Gastrocnemius medialis (tissue), 4 donors: ENCODE measurements at places on chromosomes 12 and 14.

DNA sequence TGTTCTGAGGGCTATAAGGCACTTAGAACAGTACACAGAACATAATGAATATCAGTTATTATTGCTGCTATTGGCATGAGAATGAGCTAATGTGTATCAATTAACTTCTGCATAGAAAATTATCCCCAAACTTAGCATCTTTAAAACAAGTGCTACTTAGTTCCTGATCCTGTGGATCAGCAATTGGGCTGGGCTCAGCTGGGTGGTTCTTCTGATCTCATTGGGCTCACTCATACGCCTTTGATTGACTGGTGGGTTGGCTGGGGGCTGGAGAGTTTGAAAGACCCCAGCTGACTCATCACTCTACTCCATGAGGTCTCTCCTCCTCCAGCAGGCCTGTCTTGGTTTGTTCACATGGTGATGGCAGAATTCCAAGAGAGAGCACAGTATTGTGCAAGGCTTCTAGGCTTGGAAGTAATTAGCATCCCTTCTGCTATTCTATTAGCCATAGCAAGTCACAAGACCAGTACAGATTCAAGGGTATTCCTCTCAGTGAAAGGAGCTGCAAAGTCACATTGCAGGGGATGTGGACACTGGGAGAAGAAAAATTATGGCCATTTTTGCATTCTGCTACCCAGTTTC, 27.2 kb upstream of the HSPB8 start:
- DNase-seq = no peak

DNA sequence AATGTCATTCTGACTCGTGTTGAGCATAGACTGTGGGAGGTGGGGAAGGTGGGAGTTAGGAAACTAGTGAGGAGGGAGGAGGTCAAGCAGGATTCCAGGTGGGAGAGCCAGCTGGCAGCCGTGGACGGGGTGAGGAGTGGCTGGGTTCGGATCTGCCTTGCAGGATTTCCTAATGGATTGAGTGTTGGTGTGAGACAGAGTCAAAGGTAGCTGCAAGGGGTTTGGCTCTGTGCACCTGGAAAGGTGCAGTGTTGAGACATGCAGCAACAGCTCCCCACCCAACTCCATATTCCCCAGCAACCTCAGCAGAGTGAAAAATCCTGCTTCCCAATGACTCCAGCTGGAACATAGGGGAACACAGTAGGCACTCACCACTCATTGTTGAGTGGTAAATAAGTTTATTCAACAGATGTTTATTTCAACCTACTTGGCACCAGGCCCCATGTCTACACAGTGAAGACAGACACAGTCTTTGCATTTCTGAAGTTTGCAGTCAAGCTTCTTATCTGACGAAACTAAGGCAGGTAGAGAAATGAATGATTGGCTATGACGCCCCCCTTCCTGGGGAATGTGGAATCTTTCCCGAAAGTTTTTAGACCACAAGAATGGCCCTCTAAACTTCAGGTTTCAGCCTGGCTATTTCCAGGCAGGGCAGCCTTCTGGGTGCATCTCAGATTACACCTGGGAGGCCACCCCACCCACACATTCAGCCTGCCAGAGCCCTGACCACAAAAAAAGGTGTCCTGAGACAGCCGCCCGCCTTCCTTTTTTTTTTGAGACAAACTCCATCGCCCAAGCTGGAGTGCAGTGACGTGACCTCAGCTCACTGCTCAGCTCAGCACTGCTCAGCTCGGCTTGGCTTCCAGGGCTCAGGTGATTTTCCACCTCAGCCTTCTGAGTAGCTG, 37.9 kb upstream of the PLEKHG6 start:
- DNase-seq = peak; percentile 10

DNA sequence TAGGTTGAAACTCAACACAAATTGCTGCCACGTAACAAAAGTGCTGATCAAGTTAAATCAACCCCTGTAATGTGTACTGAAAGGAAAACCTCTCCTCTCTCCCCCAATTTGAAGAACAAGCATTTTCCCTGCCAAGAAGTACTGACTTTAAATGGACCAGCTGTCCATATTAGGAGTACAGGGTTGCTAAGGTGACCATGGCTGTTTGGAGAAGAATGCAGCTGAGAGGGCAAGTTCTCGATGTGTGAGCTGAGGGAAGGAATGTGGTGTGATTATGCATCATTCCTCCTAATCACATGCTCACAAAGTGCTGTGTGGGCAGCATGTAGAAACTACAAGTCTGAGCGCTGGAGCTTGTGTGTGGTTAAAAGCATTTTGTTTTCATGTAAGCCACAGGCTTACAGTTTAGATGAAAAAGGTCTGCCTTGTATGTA, 50.9 kb upstream of the CCT2 start:
- peak; percentile 34 for DNase-seq

GRCh38 chr12:91377436-91377835, 194.8 kb upstream of the DCN start:
- DNase-seq = no peak

GRCh38 chr14:77123381-77124325, 17.9 kb downstream of the ZDHHC22 start:
- DNase-seq = peak; percentile 54

GRCh38 chr12:8692573-8692972, 5.2 kb upstream of the RIMKLB start:
- DNase-seq = no peak

DNA sequence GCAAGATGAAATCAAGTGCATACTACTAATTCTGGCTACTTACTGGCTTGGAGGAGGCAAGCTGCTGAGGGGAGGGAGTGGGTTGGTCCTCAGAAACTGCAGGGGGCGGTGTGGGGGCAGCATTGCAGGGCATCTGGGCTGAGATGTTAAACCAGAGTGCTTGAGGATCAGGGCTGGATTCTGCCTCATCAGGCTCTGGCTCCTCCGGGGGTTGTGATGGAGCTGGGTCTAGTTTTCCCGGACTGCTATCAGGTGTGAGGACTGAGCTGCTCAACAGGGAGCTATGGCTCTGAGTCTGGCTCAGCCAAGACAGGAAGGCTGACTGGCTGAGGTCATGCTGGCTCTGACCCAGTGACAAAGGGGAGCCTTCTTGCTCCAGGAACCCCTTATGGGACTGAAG, 28.6 kb downstream of the BAZ2A start:
- DNase-seq = no peak

DNA sequence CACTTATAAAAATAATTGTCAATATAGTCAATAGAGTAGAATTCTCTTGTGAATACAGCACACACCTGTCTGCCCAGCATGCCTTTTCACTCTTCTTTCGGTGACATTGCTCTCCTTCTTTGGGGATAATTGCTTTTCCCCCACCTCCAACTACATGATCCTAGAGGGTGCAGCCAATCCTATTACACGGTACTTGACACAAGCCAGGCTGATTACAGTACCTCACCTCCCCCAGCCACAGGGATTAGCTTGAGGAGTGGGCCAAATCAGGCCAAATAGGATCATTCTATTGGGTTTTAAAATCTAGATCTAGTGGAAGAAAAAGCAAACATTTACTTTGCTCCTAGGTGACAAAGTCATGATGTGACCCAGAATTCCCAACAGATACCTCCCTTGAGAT, 16.8 kb upstream of the NFYB start:
- no peak for DNase-seq

DNA sequence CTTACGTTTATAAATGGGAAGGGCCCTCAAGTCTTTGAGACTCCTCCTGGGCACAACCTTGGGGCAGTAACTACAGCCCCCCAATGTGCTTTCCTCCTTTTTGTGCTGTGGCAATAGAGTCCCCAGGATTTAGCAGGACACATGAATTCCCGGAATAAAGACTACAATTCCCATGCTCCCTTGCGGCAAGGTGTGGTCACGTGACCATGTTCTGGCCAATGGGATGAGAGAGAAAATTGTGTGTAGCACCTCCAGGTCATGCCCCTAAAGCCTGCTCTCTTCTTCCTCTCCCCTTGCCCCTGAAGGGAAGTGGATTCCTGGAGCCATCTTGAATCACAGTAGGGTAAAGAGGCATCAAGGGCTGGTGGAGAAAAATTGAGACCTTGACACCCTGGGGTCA, 295.1 kb upstream of the SFSWAP start:
- DNase-seq = no peak

DNA sequence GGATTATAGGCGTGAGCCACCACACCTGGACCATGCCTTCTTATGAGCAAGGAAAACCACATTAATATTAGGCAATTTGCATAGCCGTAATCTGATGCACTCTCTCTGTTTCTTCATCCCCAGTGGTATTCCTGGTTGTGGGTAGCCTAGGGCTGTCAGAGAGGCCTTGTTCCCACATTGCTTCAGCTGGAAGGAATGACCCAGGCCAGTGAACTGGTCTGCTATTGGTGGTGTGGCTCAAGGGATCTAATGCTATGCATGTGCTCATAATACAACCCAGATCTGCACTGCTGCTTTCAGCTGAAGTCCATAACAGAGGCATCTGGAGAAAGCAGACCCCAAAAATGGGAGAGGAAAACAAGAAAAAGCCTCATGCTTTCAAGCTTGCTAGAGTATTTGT, 33.1 kb upstream of the G2E3 start:
- no peak for DNase-seq
